ENCODE measurements at places on chromosomes 7 and 10.
A peak's percentile ranks its signal among the peaks of the same experiment; 100 is the strongest.

DNA sequence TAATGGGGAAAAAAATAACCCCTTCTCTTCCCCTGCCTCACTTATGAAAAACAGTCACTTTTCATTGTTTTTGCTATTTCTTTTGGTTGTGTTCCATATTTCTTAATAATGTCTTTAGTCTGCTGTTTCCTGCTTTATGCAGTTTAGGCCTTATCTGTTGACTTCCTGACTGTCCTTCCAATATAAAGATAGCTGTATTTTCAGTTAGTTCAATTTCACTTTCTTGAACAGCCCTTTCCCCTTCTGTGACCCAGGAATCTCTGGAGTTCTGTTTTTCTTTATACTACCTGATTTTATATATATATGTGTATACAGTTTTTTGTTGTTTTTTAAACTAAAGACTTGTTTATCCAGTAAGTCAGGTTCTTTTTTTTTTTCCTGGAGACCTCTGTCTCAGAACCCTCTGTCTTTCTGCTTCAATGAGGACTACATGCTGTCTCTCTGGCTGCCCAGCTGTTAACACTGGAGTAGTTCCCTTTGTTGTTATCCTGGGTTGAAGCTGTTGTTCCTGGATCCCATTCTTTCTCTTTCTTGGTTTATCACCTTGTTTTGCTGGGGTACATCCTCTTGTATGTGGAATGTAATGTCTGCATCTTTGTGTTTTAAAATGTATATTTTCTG, 87.2 kb downstream of the GSDME start:
- DNase-seq = no peak

DNA sequence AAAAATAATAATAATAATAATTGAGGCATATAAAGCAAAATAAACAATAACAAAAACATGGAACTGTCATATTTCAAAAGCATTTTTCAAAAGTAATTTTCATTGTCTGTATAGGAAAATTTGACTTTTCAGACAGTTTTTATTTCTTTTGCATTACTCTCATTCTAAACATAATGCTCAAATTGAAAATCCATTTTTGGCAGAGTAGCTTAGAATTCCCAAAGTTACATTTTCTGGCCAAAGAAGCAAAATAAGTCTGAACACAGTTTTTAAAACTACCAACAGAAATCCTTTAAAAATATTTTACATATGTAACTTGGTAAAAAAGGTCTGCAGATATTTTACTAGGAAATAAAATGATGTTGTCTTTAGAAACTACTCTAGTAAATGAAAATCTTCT, 535.4 kb downstream of the ANKRD7 start:
- DNase-seq = peak; percentile 8

GRCh38 chr10:44781131-44781530, 130.0 kb upstream of the TMEM72 start:
- no peak for DNase-seq

- no peak for DNase-seq
These were observed 143.3 kb upstream of the TNS3 start for GRCh38 chr7:47725031-47725780.

- no peak for DNase-seq
These were observed 888.4 kb upstream of the PHF14 start for GRCh38 chr7:10085231-10085630.

All from eye (tissue), 1 donor.